CD14-positive monocyte (primary cell): ENCODE measurements at places on chromosomes 11 and 22. TPM values are rescaled to one million over a fixed set of nuclear protein-coding genes. Genes with fewer than 3 reads are reported as not detected.

DNA sequence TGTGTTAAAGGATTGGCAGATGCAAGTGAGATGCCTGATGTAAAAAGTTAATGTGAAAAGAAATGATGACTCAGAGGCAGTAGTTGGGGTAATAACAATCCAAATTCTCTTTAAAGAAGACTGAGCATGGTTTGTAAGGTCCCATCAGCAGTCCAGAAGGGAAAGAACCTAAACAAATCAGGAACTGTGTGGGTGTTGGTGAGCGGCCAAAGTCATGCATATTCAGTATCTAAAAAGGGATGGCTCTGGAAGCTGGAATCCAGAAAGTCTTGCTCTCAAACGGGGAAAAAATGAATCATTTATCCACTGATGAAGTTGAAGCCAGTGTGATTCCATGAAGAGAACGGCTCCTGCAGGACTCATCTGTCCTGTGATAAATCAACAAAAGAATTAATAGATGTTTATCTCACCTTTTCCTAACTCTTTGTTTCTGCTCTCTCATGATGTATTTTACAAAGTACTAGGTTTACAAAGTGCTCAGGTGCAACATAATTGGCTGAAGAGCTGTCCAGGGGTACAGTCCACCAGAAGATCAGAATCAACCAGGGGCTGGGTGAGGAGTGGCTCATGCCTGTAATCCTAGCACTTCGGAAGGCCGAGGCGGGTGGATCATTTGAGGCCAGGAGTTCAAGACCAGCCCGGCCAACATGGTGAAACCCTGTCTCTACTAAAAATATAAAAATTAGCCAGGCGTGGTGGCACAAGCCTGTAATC is 20.5 kb upstream of the SORL1-AS1 start:
- DNase-seq: no peak

DNA sequence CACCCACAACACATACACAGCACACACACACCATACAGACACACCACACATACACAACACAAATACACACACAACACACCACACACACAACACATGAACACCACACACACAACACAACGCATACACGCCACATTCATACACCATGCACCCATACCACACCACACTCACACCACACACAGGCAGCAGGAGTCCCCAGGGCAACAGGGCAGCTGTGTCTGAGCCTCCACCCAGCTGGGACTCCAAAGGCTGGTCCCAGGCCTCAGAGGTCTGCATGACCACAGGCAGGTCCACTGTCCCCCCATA is 3.3 kb upstream of the WNT7B start:
- DNase-seq: no peak

GRCh38 chr11:26835611-26836010 is 113.8 kb upstream of the SLC5A12 start:
- DNase-seq: no peak

DNA sequence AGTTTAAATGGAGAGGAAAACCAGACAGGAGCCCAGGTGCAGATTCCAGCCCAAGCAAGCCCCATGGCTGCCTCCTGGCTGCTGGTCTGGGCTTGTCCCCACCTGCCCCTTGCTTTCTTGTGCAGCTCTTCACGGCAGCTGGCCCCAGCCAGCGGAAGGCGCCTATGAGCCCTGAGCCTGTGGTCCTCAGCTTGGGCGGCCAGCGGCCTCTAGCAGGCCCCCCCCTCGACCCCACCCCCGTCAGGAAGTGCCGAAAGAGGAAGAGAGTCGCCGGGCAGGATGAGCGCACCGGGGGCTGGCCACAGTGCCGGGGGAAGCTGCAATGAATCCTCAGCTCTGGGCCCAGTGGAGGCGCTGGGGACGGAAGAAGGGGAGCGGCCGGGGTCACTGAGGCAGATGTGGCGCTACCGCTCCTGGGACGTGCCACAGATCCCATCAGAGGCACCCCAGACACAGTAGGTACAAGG is 2.1 kb upstream of the DGKZ start:
- peak; percentile 85 for DNase-seq

DNA sequence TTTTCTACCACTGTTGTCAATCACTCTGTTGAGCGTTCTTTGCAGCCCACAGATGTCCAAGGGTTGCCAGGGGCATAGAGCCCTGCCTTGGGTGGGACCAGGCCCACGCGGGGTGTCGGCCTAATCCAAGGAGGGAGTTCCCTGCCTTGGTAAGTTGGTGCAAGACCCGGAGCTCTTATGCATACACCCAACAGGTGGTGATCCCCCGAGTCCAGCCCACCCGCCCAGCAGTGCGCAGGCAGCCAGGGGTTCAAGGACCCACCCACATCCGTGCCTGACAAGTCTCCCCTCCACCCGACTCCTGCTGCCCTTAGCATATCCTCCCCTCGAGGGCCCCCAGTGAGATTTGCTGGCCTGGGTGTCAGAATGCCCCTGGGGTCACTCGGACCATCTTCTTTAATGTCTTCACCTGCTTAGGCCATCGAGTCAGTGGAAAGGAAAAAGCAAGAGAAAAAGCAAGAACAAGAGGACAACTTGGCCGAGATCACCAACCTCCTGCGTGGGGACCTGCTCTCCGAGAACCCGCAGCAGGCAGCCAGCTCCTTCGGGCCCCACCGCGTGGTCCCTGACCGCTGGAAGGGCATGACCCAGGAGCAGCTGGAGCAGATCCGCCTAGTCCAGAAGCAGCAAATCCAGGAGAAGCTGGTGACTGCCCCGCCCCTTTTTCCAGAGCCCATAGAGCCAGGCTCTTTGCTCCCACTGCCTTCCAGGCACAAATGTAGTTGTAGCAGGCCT is 12.2 kb downstream of the RIBC2 start:
- DNase-seq: no peak

- DNase-seq: no peak
Measured at GRCh38 chr11:64132191-64132771, 33.6 kb downstream of the MACROD1 start.

DNA sequence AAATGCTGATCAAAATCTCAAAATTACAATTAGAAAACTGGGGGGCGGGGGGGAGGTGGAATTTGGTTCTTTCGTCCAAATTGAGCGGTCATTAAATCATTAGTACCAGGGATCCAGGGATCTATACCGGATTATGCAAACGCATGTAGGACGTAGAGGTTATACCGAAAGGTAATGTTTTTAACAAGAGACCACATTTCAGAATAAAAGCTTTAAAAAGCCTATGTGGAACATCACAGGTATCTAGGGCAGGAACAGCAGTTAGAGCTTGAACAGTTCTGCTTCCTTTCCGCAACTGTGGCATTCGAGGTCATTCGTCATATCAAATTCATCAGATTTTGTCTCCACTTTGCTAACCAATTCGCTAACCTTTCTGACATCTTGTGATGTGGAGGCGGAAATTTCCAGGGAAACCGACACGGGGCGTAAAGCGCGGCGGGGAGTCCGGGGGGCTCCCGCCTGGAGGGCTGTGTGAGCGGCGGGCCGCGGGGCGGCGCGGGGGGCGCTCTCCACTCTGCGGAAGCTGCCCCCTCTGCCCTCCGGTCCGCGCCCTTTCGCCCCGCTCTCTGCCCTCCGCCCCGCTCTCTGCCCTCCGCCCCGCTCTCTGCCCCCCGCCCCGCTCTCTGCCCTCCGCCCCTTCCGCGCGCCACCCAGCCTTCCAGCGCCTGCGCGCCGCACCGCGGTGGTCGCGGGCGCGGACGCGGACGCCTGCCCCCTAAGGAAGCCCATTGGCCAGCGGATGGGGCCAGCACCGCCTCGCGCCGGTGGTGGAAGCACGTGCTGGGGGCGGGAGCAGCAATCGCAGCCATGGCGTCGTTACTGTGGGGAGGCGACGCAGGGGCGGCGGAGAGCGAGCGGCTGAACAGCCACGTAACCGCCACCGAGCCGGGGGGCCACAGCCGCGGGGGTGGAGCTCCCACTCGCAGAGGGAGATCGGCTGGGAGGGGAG is at the start of gene DDX25:
DDX25 (plus strand) TSS at position 798 of the 949 bp plus-strand sequence; CDS start at position 808, 10 bp downstream.
- DNase-seq: no peak

GRCh38 chr11:93089474-93090102 is 108.2 kb downstream of the SLC36A4 start:
- peak; percentile 55 for DNase-seq

- DNase-seq: no peak
Measured at GRCh38 chr11:120657306-120658070, 145.9 kb downstream of the GRIK4 start.

- DNase-seq: no peak
Measured at GRCh38 chr11:128261011-128261421, 326.3 kb downstream of the ETS1 start.

DNA sequence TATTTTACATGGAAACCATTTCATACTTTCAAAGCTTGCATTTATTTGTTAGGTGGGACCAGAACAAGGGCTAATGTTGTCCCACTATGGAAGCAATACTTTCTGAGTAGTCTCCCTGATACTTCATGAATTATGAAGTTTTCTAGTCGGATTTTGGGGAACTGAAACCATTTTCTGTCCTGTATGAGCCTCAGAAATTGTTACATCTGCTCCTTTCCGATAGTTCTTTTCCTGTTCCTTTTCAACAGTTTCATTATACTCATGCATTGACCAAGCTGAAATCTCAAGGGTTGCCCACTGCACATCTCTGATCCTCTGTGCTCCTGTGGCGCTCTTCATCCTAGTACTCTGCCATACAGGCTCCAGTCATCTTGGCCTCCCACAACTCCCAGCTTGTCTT is 31.5 kb upstream of the GLYATL1 start:
- peak; percentile 57 for DNase-seq

GRCh38 chr11:94129512-94130297 is 1.1 kb downstream of the PANX1 start:
- DNase-seq: peak; percentile 36

DNA sequence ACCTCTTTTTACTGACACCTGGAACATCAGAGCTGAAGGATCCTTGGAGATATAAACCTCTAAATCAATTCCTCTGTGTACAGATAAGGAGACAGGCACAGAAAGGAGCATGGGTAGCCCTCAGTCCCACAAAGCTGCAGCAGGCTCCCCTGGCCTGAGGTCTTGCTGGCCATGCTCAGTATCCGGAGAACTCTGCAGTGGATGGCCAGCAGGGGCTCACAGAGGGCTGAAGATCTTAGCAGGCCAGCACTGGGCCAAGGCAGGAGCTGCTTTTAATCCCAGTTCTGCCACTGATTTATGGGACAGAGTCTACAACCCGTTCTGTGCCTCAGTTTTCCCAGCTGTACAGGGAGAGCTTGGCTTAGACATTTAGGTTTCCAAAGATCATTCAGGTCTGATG is 52.6 kb upstream of the LRRC32 start:
- no peak for DNase-seq

GRCh38 chr11:13238879-13239514 is 38.6 kb upstream of the BMAL1 start:
- DNase-seq: peak; percentile 44

GRCh38 chr22:46052801-46053562 is 76.0 kb upstream of the WNT7B start:
- DNase-seq: peak; percentile 61

DNA sequence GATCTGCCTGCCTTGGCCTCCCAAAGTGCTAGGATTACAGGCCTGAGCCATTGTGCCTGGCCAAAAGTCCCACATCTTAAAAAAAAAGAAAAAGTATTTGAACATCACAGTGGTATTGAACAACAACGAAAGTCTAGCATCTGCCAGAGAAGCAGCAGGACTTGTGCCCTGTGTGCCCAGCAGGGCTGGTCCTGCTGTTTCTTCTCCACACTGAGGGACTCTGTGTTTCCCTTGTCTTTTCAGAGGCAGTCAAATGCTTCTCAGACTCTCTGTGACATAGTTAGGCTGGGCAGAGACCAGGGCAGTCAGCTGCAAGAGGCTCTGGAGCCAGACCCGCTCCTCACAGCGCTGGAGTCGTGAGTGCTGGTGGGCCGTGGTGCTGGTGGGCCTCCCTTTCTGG is 56.2 kb downstream of the SBF1 start:
- no peak for DNase-seq

- DNase-seq: peak; percentile 20
Measured at GRCh38 chr11:95092549-95093324, 3.1 kb downstream of the ENDOD1 start.

DNA sequence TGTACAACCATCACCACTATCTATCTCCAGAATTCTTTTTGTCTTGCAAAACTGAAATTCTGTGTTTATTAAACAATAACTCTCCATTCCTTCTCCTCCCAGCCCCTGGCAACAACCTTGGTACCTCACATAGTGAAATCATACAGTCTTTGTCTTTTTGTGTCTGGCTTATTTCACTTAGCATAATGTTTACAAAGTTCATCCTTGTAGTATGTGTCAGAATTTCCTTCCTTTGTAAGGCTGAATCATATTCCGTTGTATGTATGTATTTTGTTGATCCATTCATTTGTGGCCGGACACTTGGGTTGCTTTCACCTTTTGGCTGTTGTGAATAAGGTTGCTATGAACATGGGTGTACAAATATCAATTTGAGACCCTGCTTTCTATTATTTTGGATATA is 243.7 kb upstream of the TBCEL start:
- DNase-seq: no peak

- DNase-seq: no peak
Measured at GRCh38 chr22:25970374-25970911, 198.8 kb upstream of the SEZ6L start.

DNA sequence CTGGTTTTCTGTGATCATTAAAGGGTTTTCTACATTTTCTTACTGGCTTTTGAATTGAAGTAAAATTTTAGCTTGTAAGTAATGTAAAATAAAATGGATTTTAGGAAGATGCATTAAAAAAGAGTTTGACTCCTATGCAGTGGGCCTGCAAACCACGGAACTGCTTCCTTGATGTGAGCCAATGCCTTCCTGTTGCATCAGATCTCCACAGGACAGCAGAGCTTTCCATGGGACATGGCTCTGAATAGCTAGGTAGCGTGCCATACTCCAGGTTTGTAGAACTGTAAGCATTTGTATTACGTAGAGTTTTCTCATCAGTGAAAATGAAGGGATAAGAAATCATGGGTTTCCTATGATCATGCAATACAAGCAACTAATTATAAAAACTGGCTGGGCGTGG is 133.4 kb downstream of the SWAP70 start:
- no peak for DNase-seq

DNA sequence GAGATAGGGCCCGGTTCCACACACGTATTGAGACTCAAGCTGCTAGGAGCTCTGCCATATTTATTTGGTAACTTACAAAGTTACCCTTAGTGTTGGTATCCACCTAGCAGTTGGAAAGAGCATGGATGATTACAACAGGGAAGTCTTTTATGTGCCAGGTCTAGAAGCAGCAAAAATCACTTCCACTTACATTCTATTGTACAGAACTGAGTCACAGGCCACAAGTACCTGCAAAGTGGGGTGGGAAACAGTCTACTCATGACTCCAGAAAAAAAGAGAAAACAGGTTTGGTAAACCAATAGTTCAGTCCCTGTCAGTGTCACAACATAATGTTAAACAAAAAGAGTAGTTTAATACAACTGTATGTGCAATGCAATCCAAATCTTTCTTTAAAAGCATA is 279.6 kb upstream of the PITPNB start:
- no peak for DNase-seq

GRCh38 chr11:11981840-11982239 is 26.6 kb downstream of the DKK3 start:
- no peak for DNase-seq

OR8J3 gene
- polyA plus RNA-seq: not detected

POLD4 gene
- 176 TPM for polyA plus RNA-seq

TUG1 gene
- 13.9 TPM for polyA plus RNA-seq

CSF2RB gene
- 91.1 and 111 TPM in 2 replicates for polyA plus RNA-seq

LIPT2 gene
- polyA plus RNA-seq: 1.9 and 2.2 TPM in 2 replicates

NCAPH2 gene
- 18.1 TPM for polyA plus RNA-seq

KRTAP5-7 gene
- 0.05 TPM in 1 of 2 replicates, not detected in the other for polyA plus RNA-seq

DDT gene
- 115 and 219 TPM in 2 replicates for polyA plus RNA-seq

MYO18B gene
- polyA plus RNA-seq: not detected in 2 replicates

CCDC87 gene
- polyA plus RNA-seq: not detected

KIF18A gene
- polyA plus RNA-seq: 0.05 and 0.13 TPM in 2 replicates

OR51E2 gene
- polyA plus RNA-seq: not detected in 2 replicates

OR4C13 gene
- polyA plus RNA-seq: not detected

GRM5 gene
- polyA plus RNA-seq: not detected

OR4C46 gene
- not detected in 2 replicates for polyA plus RNA-seq
